ENCODE measurements at places on chromosomes 12 and 14.

- peak; percentile 29 for DNase-seq
These were observed 2.7 kb downstream of the RAP1B start for GRCh38 chr12:68613209-68613904.

DNA sequence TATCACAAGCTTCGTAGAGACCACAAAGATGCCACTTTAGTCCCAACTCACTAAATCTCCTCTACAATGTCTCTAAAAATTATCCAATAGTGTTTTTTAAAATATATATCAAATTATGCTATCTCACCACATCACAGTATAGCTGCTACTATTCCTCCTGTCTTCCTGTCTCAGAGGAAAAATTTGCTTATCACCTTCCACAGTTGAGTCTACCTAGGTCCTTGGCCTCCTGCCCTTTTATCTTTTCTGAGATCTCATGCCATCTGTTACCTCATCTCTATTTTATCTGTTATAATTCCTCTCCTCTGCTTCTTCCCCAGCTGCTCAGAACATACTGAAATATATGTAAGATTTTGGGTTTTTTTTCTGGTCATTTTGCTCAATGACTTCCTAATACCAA is 568.2 kb downstream of the DIO2 start:
- no peak for DNase-seq

DNA sequence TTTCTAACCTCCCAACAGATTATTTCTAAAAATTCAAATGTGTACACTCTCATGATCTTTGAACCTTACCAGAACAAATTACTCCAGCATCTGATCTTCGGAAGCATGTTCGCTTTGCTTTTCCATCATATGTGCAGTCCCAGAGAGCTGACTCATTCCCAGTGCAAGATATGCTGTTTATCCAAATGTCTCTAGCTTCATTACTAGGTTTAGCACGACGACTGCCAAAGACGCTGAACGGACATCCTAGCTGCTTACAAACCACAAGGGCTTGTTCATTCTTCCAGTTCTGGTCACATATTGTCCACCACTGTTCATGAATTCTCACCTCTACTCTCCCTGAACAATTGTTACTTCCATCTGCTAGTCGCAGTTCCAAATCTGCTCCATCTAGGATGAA is 40.5 kb downstream of the CD163L1 start:
- no peak for DNase-seq

DNA sequence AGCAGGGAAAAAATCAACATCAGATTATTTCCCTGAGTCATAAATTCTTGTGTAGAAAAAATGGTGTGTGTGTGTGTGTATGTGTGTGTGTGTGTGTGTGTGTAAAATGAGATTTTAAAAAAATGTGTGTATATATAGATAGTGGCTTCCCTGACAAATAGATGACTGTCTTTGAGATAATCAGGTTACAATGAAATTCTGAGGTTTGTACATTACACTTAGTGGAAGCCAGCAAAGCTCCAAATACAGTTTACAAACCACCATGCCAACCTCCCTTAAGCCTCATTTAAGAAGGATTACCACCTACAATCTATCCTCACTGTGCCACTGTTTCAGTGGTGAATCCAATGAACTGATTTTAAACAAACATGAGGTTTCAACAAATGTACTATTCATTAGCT is 93.8 kb downstream of the MED13L start:
- no peak for DNase-seq

- DNase-seq = peak; percentile 65
These were observed 198.2 kb downstream of the TSPAN9 start for GRCh38 chr12:3275171-3276041.

GRCh38 chr12:46134205-46134811 is 134.5 kb downstream of the SLC38A1 start:
- DNase-seq = no peak

DNA sequence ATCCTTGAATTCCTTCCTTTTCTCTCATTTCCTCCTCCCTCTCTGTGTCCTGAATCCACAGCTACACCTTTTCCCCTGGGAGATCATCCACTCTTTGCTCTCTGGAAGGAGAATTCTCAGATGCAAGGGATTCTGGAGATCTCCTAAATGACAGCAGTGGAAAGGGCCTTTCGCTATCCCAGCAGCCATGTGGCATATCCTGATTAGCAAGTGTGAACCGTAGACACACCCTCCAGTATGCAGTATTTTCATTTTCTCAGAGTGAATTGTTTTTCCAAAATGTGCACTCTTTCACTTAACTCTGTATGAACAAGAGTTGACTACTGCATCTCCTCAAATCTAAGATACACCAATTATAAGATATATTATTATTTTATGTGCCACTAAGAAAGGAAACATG is 6.0 kb downstream of the GARIN2 start:
- DNase-seq = no peak

- no peak for DNase-seq
These were observed 236.3 kb downstream of the GALC start for GRCh38 chr14:87756661-87757060.

DNA sequence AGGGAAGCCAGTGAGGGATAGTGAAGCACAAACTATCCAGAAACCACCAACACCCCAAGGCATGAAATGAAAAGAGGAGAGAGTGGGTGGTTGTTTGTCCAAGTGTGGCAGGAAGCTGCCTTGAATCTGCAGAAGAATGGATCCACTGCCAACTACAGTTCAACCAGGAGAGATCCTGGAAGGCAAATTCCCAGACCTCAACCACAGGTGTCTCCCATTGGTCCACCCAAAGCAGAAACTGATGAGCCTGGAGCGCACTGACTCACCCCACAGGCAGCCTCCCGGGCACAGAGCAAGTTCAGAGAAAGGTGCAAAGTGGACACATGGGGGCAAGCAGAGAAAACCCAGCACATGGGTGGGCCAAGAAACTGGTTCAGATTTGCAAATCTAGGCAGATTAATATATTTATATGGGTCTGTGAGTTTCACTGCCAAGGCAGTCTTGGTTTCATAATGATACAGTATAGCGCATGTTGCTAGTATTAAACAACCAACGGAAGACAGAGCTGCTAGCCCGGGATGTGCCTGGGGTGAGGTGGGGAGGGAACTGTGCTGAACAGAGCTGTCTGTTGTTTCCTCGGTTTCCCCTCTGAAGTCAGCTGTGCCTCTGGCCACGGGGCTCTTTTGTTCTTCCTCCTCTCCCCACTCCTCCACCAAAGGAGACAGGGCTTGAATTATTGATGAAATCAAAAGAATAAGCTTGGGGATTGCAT is 416.2 kb upstream of the CCDC196 start:
- DNase-seq = no peak

- no peak for DNase-seq
These were observed 11.2 kb downstream of the LGMN start for GRCh38 chr14:92737206-92737605.

DNA sequence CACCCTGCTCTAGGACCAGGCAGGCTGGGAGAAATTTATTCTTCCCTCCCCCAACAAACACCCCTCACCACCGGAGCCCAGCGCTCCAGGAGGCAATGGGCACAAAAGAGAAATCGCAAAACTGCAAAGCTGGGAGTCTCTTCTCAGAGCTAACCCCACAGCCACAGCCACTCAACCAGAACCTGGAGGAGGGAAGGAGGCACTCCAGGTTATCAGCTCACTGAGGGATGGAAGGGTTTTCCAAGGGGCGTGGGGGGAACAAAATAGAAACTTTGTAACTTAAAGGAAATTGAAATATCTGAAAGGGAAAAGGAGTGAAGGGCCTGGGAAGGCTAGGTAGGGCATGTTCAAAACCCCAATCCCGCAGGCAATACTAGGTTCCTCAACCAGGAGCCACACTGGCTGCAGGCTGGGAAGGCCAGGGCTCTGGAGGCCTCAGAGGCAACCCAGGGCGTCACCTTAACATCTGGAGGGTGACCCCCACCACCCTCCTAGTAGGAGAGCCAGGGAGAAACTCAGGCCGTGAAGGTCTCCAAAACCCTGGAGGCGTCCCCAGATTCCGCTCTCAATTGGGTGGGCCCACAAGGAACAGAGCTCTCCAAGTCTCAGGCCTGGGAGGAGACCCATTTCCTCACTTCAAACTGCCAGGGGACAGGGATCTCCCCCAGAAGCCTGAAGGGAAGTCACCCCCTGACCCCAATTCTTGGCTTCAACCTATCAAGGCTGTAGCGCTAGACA is 3.2 kb downstream of the KDM2B start:
- no peak for DNase-seq

- DNase-seq = no peak
These were observed 71.1 kb downstream of the PELI2 start for GRCh38 chr14:56189307-56189706.

DNA sequence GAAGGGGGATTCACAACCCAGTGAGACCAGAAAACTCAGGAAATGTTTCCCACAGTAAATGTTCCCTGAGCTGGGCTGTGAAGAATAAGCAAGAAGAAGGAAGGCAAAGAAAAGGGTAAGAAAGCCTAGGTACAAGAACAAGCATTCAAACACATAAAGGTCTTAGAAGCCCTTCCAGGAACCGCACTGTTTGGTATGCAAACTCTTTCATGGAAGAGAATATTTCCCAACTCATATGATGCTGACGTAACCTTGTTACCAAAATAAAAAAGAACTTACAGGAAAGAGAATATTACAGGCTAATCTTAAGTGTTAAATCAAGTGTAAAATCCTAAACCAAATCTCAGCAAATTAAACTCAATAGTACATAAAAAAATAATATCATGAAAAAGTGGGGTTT is 23.6 kb downstream of the MED6 start:
- no peak for DNase-seq

GRCh38 chr12:102172436-102172835 is 25.2 kb downstream of the PMCH start:
- DNase-seq = no peak

DNA sequence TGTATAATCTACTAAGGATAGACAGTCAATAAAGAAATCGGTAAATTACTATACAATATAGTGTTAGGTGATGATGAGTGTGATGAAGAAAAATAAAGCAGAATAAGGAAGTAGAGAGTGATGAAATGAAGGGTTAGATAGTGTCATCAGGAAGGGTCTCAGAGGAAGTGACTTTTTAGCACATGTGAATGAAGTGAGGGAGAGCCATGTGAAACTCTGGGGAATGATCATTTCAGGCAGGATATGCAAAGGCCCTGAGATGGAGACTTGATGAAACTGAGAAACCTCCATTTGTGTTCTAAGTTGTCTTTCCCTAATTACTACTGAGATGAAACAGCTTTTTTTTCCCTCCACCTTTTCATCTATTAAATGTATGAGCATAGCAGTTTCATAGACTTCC is 19.4 kb upstream of the GNPTAB start:
- DNase-seq = no peak

DNA sequence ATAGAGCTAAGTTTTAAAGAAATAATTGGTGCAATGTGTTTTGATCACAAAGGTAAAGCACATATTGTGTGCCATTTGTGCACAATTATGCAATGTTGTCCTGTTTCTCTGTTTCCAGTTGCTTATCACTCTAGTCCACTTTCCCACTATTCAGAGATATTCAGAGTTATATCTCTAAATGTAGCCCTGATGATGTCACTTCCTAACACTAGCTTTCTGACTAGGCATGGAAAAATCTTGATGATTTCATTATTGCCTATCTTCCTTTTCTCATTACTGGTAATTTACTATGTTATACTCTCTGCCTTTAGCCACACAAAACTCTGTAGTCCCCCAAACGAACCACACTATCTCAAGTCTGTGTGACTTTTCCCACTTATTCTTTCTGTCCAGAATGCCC is 221.2 kb downstream of the TRHDE start:
- no peak for DNase-seq

GRCh38 chr14:48125654-48126053 is 450.2 kb upstream of the MDGA2 start:
- DNase-seq = no peak

GRCh38 chr12:19482551-19483109 is 43.3 kb downstream of the AEBP2 start:
- DNase-seq = peak; percentile 78

GRCh38 chr12:19850346-19851065 is 411.2 kb downstream of the AEBP2 start:
- DNase-seq = no peak

- no peak for DNase-seq
These were observed 106.1 kb upstream of the ANO4 start for GRCh38 chr12:100688451-100688864.

GRCh38 chr12:75913502-75914351 is 117.8 kb downstream of the PHLDA1 start:
- DNase-seq = peak; percentile 72

DNA sequence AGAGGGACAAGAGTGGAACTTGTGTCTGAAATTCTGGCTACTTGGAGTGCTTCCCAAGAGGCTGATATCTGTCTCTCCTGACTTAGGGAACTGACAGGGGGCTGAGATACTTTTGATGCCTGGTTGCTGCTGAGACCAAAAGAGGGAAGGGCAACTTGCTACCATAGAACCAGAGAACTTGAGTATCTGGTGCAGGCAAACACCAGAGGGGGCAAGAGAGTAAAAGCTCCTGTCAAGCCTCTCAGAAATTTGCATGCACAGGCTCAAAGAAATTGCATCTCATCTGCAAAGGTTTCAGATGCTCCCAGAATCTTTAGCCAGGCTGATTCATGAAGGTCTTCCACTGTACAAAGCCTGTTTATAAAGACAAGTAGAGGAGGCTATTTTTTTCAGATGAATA is 391.3 kb upstream of the FOXG1 start:
- DNase-seq = no peak

- DNase-seq = peak; percentile 59
These were observed 154.3 kb downstream of the CEP83 start for GRCh38 chr12:94305130-94305957.

DNA sequence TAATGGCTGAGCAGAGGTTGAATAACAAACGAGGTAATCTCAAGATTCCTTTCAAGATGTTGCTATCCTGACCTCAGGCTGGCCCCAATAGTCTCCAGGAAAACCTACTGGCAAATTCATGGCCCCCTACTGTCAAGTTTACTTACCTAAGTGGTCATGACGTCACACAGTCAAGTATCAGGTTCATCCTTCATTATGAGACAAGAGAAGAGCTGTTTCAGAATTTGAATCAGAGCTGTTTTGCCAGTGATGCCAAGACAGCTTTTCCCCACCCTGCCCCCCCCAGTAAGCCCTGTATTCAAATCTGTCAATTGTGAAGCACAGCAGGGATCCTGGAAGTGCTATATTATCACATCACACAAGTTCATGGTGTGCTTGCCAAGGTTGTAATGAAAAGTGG is 509.6 kb downstream of the NOVA1 start:
- DNase-seq = no peak

DNA sequence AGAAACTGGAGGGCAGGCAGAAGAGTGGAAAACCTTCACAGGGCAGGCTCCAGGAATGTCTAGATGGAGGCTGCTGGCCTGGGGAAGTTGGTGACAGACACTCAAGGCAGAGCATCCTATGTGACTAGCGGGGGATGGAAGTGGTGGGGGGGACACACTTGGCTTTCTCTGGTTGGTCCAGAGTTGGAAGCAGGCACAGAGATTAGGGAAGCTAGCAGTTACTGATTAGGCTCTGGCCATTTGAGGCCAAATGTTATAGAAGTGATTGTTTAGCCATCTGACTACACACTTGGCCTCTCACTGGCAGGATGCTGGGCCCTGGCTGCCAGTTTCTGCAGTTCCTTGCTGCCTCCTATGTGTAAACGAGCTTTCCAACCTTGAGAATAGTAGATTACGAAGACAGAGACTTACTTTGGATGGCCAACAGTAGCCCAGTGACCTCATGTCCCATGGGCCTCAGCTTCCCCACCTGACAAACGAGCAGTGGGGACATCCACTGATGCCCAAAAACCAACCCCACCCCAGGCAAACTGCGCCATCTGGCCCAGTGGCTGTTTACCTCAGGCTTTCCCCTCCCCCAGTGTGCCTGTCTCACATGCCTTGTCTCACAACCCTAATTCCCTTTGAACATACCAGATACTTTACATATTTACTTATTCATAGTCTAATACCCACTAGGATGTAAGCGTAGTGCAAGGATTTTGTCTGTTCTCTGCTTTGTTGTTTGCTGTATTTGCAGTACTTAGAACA is 102.7 kb downstream of the PAPLN start:
- DNase-seq = no peak

GRCh38 chr12:7451756-7452155 is 7.8 kb upstream of the CD163L1 start:
- no peak for DNase-seq

All from activated naive CD8-positive, alpha-beta T cell treated with anti-CD3 and anti-CD28 coated beads for 36 hours (primary cell).